ENCODE measurements at places on chromosomes 12 and 14.

DNA sequence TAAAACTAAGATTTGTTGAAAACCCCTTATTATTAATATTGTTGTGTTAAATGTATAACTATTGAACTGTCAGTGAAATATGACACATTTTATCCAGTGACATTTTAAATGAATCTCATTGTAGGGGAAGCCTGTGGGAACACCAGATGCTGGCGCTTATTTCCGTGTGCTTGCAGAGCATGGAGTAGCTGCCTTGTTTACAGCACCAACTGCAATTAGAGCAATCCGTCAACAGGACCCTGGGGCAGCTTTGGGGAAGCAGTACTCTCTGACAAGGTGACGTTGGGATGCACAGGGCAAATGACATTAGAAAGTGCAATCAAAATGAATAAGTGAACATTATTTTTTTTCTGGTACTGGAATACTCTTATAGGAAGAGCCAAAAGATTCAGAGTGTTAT lies 96.8 kb downstream of the ACSS3 start:
- DNase-seq, result no peak

- no peak for DNase-seq
These were observed 32.3 kb upstream of the CLIP1 start for GRCh38 chr12:122454739-122455138.

GRCh38 chr12:52096332-52097044 lies 17.0 kb downstream of the SMIM41 start:
- DNase-seq, result no peak

GRCh38 chr14:69611172-69612013 lies at the start of gene SUSD6:
TSS of gene SUSD6 (plus strand) at chr14:69611596. CDS start at chr14:69658593, 46,997 bp downstream.
- peak; percentile 94 for DNase-seq

GRCh38 chr12:63912651-63913050 lies 68.2 kb downstream of the SRGAP1 start:
- DNase-seq, result no peak

DNA sequence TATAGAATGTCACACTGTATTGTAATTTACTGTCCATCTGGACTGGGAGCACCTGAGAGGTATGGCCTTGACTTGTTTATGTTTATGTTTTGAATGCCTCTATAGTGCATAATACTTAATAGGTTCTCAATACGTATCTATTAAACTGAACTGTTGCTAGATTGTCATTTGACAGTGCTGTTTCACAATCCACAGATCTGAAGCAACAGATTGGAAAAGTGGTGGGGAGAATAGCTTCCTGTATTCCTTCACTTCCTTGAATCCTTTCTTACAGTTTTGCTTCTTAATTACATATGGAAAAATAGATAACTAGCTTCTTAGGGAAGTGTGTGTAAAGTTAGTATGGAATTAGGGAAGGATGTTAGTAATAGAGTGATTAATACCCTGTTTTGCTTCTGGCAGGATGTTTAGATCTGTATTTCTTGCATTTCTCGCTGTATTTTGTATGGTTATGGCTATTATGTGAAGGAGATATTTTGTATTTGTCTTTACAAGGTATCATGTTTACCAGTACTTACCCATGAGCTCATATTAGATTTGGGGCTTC lies 4.5 kb downstream of the CNOT2 start:
- DNase-seq, result no peak

- DNase-seq, result no peak
These were observed 3.3 kb downstream of the SP1 start for GRCh38 chr12:53383258-53383657.

- peak; percentile 35 for DNase-seq
These were observed 17.1 kb downstream of the ACTN1 start for GRCh38 chr14:68961781-68962584.

DNA sequence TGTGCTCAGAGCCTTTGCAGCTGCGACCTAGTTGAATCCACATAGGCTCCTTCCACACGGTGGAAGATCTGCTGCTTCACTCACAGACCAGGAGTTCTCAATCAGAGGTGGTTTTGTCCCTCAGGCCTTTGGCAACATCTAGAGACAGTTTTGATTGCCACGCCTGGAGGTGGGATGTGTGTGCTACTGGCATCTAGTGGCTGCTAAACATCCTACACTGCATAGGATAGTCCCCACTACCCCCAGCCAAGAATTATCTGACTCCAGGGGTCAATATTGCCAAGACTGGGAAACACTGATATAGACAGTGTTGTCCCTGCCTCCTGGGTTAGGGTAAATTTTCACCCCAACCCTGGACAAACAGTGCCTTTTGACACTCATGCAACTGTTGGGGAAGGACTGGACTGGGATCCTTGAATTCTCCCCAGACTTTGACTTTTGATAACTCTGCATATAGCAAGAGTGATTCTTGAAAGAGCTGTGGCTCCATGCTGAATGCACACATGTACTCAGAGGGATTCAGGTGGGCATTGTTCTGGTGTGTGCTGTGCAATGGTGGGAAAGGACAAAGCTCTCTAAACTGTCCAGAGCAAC lies 39.8 kb downstream of the BAZ2A start:
- no peak for DNase-seq

DNA sequence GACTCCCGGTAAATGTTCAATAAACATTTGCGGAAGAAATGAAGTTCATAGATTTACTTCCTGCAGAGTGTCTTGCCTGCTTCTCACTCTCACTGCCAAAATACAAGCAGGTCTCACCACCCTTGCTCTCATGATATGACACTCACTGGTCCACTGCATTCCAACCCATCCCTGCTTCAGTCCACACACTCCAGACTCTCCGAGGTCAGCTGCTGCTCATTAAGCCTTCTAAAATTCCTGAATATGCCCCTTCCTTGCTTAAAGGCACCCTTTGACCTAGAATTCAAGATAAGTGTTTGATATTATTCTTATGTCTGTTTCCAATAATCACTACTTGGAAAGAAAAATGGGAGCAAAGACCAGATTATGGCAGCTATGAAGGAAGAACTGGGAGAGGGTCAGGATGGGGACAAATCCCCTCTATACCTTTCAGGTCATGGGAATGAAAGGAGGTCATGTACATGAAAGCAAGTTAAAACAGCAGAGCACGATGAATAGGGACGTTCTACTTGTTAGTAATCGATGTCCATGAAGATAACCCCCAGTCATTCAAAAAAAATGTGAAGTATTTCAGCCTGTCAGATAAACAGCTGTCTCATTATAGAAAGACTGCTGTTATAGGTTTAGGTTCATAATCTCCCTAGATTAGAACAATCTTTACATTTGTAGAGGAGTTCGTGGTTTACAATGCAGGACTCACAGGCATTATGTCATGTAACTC lies 10.5 kb upstream of the NID2 start:
- no peak for DNase-seq

GRCh38 chr12:51788876-51789275 lies 59.6 kb downstream of the FIGNL2 start:
- no peak for DNase-seq

- no peak for DNase-seq
These were observed 299.3 kb upstream of the STXBP6 start for GRCh38 chr14:25349269-25349668.

DNA sequence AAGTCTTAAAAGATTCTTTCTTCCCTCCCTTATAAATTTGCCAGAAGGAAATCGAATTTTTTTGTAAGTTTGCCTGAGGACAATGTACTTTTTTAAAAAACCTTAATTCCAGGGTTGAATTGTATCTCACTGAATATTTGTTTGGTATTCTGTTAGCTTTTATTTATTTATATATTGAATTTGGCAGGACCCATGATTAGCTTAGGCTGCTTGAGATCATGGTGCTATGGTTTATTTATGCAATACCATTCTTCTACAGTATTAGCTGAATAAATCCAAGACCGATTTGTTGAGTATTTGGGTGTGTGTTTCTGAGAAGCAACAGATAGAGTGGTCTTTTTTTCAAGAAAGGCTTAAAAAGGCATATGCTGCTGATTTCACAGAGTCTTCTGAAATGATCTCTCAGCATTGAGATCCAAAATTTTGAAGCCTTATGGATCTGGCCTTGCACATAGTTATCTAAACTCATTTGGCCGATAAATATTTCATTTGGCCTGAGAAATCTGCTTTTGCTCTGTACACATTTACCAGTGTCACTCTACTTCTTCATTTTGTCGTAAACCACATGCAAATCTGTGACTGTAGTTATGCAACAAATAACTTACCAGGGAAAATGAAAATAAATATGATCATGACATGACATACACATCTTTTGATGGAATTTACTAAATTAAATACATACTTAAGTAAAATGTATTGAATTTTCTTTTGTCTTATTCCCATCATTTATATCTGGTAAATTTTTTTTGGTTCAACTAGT lies 265.8 kb upstream of the FLRT2 start:
- no peak for DNase-seq

DNA sequence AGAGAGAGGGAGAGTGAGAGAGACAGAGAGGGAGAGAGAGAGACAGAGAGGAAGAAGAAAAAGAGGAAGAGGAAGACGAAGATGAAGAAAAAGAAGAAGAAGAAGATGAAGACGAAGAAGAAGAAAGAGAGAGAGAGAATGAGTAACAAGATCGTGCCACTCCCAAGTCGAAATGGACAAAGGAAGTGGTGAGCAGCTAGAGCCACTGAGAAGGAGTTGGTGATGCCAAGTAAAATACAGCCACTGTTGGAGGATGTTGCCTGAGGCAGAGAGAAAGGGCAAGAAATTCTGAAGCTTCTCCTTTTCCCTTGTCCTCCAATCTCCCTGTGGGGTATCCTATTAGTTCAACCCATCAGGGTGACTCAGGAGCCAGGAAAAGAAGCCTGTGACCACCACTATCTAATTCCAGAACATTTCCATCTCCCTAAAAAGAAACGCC lies 12.5 kb upstream of the ANAPC5 start:
- DNase-seq, result no peak

DNA sequence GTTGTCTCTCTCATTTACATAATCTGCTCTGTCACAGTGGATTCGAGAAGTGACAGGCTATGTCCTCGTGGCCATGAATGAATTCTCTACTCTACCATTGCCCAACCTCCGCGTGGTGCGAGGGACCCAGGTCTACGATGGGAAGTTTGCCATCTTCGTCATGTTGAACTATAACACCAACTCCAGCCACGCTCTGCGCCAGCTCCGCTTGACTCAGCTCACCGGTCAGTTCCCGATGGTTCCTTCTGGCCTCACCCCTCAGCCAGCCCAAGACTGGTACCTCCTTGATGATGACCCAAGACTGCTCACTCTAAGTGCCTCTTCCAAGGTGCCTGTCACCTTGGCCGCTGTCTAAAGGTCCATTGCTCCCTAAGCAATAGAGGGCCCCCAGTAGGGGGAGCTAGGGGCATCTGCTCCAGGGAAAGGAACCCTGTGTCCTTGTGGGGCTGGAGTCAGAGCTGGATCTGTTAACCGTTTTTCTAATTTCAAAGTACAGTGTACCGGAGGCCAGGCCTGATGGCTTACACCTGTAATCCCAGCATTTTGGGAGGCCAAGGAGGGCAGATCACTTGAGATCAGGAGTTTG lies 5.1 kb downstream of the ERBB3 start:
- no peak for DNase-seq

Measured in COR-L47 (cell line).